Amniotic stem cell (primary cell): ENCODE measurements at places on chromosomes 4 and X.
A peak's percentile ranks its signal among the peaks of the same experiment; 100 is the strongest.

DNA sequence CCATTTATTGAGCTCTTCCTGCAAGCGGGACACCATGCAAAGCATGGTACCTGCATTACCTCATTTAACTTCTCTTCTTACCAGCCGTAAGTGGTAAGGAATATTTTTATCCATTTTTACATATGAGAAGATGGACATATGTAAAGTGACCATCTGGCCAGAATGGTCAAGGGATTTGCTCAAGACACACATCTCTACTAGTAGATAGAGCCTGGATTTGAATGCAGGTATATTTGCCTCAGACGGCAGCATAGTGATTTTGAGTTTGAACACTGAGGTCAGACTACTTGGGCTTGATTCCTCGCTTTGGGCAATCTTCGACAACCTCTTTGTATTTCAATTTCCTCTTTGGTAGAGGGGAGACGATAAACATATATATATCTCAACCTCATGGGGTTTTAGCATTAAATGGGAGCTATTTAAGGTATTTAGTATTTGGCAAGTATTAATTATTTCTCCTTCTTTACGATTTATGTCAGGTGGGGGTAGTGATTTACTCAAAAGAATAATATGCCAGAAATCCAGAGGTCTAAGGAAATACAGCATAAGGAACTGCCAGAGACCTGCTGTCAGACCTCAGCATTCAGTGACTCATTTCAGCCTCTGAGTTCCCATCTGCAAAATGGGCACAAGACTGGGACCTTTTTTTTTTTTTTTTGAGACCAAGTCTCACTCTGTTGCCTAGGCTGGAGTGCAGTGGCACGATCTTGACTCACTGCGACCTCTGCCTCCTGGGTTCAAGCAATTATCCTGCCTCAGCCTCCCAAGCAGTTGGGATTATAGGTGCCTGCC, 34.6 kb upstream of the CHRNA9 start:
- DNase-seq, result no peak

GRCh38 chrX:40153345-40154249, 55.8 kb upstream of the BCOR start:
- no peak for DNase-seq

DNA sequence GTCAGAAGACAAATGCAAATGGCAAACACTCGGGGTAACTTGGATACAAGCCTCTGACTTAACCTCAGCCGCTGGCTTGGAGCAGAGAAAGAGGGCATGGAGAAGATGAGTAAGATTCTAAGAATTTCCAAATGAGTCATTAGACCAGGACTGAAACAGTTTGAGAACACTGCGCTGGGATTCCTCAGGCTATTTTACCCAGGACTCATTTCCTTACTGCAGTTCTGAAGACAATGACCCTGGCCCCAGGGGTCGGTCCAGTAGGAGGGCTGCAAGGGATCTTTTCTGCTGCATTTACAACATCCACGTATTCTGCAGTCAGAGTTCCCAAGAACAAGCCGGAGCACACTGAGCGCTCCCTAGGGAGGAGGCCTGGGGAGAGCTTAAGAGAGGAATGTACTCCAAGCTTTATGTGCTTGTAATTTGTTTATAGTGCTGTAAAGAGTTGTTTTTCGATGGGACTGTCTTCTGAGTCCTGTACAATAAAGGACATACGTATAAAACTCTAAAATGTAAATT, 27.3 kb upstream of the SORBS2 start:
- DNase-seq, result peak; percentile 86

GRCh38 chrX:115939636-115940160, 230.8 kb upstream of the AGTR2 start:
- no peak for DNase-seq

DNA sequence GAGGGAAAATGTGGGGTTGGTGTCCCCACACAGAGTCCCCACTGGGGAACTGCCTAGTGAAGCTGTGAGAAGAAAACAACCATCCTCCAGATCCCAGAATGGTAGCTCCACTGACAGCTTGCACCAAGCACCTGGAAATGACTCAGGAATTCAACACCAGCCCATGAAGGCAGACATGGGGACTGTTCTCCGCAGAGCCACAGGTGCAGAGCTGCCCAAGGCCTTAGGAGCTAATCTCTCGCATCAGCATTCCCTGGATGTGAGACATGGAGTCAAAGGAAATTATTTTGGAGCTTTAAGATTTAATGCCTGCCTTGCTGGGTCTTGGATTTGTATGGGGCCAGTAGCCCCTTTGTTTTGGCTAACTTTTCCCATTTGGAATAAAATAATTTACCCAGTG, 367.9 kb downstream of the FAM133A start:
- no peak for DNase-seq
